ENCODE measurements at places on chromosomes 1 and 21.

DNA sequence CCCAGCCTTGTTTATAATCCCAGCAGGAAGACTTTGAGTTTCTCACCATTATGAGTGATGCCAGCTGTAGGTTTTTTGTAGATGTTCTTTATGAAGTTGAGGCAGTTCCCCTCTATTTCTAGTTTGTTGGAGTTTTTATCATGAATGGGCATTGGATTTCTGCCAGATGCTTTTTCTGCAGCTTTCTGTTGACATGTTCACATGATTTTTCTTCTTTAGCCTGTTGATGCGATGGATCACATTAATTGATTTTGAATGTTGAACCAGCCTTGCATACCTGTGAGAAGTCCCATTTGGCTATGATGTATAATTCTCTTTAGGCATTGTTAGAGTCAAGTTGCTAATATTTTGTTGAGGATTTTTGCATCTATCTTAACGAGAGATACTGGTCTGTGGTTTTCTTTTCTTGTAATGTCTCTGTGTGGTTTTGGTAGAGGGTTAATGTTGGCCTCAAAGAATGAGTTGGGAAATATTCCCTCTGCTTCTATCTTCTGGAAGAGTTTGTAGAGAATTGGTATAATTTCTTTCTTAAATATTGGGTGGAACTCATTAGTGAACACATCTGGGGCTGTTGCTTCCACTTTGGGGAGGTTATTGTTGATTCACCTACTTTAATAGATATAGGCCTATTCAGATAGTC is 33.2 kb downstream of the ZBTB40 start:
- no peak for DNase-seq

- no peak for DNase-seq
Measured at GRCh38 chr1:65572701-65573421, 152.4 kb downstream of the LEPR start.

DNA sequence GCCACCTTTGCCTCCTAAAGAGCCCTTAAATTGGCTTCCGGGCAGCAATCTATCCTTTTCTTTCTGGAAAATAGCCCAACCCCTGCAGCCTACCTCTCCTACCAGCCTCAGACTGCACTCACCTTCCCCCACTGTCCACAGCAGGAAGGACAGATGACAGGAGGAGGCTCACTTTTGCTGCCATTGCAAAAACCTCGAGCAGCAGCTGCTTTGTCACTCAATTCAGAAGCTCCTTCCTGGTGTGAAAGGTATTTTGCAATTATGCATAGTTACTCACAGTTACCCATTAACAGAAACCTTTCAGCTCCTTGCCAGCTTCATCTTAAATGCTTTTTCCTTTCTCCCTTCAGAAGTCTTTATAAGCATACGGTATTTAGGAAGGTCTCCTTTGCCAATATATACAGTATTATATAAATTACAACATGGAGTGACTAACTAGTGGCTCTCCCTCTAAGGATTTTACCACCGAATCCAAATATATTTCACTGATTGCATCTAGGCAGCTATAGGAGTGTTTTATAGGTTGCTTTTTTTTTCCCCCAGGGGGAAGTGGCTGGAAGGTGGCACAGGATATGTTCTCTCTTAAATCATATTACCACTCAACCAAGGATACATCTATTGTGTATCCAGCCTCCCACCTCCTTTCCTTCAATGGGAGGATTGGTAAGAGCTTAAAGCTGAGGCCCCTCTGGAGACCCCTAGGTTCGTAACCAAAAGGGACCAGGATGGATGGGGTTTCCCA is 142.1 kb upstream of the IPO9 start:
- DNase-seq = no peak

DNA sequence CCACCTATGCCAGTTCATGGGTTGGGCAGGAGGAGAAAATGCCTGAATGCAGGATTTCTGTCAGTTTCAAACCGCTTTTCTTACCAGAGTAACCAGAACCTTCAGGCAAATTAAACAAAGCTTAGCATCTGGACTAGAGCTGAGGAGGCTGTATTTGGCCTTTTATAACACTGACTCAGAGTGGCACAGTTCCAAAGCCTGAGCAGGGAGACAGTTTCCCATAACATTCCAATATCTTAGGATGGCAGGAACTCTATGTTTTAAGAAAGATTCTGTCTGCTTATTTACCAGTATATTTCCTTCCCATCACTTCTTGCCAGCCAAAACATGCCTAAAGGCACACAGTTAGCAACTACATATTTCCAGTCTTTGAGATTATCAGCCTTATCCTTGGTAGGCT is 46.8 kb downstream of the UBR4 start:
- DNase-seq = no peak

GRCh38 chr21:45593162-45594022 is 50.1 kb upstream of the PCBP3 start:
- DNase-seq = no peak

DNA sequence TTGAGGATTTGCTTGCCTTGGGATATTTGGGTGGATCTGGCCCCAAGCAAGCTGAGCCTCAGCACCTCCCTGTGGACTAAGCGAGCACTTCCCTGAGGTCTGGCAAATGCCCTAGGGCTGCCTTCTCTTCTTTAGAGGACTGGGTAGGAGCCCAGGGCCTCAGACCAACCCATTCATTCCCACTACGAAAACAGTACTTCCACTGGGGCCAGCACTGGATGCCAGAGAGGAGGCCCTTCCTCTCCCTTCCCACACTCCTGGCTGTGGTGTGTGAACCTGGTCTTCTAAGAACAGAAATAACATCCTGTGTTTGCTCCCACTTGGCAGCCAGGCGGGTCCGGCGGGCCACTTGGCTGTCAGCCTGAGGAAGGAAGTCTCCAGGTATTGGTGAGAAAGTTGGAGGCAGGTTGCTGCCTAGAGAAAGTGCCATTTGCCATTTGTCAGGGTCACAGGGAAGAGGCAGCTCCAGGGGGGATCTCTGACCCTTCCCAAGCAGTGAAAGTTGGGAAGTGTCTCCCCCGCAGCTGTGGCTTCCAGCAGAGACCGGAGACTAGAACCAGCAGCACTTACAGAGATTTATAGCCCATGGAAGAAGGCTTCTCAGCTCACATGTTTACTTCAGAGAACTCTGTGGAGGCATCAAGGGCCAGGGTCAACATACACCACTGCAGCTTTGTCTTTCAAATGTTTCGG is 323.5 kb downstream of the SIPA1L2 start:
- DNase-seq = no peak

DNA sequence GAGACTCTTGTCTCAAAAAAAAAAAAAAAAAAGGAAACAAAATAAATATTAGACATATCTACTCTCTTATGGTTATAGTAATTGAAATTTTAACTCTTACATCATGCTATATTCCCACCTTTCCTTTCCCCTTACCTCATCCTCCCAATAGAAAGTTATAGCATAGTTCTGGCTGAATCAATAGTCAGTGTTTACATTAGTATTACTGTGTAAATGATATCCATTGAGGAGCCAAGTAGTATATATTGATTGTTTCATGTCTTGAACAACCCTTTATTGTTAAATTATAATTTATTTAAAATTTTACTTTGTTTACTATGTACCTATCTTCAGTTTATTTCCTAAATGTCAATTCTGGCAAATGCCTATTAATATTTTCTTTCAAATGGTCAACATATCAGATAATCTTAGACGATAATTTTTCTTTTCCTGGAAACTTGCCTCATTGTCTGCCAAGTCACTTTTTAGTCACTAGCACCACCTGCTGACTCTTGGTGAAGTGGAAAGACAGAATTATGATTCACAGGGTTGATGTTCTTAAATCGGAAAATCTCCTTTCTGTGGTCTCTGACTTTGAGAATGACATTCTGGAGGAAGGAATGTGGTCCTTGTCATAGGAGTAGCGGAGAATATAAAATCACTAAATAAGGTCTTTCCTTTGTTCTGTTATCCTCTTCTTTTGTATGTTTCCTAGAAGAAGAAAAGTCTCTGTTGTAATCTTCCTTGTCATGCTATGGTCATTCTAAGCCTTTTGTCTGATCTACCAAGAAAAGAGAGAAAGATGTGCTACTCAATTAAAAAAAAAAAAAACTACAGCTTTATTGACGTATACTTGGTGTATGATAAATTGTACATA is 8.6 kb downstream of the HJV start:
- peak; percentile 28 for DNase-seq

GRCh38 chr1:44061857-44062256 is 30.6 kb upstream of the SLC6A9 start:
- DNase-seq = no peak

DNA sequence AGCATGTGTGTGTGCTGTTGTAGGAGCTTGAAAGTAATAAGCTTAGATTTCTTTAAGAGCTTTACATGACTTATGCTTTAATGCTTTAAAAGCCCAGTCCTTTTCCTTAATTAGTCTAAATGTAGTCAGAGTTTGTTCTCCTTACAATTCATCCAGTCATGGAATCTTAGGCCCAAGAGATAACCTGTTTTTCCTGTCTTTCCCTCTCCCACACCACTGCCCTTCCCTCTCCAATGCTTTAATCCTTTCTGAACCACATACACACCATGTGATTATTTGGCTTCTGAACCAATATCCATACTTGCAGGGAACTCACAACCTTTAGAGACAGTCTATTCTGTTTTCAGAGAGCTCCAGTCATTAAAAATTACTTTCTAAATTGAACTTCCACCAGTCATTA is 37.6 kb downstream of the ALG6 start:
- DNase-seq = no peak

DNA sequence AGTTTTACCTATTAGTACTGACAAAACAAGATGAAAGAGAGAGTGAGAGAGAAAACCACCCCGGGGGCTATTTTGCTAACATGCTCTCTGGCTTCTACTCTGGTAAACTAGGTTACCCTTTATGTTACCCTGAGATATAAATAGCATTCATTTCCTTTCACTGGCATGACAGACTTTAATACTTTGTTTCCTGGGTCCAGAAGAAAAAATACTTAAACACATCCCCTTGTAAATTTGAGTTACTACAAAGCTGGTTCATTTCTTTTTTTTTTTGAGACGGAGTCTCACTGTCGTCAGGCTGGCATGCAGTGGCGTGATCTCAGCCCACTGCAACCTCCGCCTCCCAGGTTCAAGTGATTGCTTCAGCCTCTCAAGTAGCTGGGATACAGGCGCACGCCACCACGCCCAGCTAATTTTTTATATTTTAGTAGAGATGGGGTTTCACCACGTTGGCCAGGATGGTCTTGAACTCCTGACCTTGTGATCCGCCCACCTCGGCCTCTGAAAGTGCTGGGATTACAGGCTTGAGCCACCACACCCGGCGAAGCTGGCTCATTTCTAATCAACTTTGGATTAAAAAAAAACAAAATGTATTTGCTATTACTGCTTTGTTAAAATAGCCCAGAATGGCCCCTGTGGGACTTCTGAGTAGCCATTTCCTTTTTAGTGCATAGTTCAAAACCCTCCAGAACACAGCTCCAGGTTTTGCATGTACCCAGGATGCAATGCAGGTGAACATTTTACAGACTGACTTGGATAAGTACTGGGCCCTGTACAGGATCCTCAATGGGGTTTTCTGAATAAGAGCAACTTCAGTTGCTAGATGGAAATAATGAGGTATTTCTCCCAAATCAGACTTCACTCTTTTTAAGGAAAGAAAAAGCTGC is 20.6 kb downstream of the INPP5B start:
- no peak for DNase-seq

GRCh38 chr21:15000081-15000480 is 64.7 kb downstream of the NRIP1 start:
- no peak for DNase-seq

- DNase-seq = no peak
Measured at GRCh38 chr1:165152727-165153126, 203.8 kb downstream of the LMX1A start.

GRCh38 chr1:208164609-208165008 is 79.6 kb downstream of the PLXNA2 start:
- no peak for DNase-seq
